ENCODE measurements at places on chromosomes 13 and 19.

GRCh38 chr13:60227158-60227557 is 63.4 kb upstream of the DIAPH3 start:
- DNase-seq, result peak; percentile 8

- DNase-seq, result no peak
These were observed 11.4 kb upstream of the TSPAN16 start for GRCh38 chr19:11284515-11284914.

DNA sequence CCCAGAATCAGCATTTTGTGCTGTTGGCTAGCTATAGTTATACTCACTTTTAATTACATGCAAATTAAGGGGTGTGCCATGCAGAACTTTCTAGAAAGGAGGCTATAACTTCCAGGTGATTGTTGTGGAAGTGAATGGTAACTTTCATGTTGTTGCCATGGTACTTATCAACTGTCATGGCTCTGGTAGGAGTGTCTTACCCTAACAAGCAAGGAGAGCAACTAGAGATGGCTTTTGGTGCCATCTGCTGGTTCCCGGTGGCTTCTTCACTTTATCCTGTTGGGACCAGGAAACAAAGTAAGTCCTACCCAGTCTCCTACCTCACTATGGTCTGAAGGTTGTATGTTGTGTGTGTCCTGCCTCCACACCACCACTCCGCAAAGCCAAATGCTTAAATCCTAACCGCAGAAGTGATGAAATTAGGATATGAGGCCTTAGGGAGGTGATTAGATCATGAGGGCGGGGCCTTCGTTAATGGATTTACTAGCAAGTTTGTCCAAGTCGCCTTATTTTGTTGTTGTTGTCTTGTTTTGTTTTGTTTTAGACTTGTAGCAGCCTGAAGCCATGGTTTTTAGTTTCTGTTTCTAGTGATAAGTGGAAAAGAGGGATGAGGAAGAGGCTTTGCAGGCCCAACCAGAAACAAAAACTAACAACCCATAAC is 22.6 kb downstream of the FBXL12 start:
- DNase-seq, result peak; percentile 87

GRCh38 chr19:31970027-31970461 is 375.4 kb upstream of the ZNF507 start:
- peak; percentile 24 for DNase-seq

- no peak for DNase-seq
These were observed 209.7 kb downstream of the RBM26 start for GRCh38 chr13:79196366-79196765.

GRCh38 chr13:68417801-68418200 is 1187.7 kb upstream of the PCDH9 start:
- no peak for DNase-seq

GRCh38 chr19:18194554-18195238 is 1.7 kb downstream of the MPV17L2 start:
- no peak for DNase-seq

DNA sequence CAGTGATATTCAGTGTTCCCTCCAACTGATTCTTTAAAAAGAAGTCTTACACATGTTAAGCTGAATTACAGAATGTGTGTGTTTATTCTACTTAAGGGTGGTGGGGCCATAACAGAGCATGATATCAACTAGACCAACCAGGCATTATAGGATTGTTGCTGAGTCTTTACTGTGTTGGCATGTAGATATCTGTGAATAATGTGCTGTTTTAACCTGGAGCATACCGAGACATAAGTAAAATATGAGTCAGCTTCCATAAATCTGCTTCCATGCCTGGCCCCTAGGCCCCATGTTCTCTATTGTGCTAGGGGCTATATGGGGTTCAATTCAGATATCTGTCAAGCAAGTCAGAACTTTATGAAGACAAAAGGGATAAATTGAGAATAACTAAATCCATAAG is 295.7 kb downstream of the MTUS2 start:
- DNase-seq, result no peak

DNA sequence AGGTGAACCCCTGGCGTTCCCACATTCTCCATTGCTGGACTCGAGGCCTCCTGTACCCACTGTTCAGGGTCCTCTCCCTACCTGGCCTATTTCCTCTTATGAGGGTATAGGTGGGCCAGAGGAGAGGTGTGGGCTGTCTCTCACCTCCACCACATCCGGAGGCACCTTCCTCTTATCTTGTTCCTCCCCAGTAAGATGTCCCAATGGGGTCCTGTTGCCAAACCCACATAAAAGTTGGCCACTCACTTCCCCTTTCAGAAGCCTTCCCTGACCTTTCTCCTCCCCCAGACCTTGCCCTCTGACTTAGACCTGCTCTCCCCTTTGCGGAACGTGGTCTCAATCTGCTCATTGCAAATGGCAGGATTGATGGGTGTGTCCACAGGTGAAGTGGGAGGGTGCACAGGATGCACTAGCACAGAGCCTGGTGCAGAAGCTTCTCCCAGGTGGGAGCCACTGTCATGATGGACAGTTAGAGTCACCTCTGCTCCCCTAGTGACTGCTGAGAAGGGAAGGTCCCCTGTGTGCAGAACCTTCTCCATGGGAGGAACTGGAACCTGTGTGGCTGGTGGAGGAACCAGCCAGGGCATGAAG is 1.3 kb downstream of the CYP4F3 start:
- DNase-seq, result no peak

DNA sequence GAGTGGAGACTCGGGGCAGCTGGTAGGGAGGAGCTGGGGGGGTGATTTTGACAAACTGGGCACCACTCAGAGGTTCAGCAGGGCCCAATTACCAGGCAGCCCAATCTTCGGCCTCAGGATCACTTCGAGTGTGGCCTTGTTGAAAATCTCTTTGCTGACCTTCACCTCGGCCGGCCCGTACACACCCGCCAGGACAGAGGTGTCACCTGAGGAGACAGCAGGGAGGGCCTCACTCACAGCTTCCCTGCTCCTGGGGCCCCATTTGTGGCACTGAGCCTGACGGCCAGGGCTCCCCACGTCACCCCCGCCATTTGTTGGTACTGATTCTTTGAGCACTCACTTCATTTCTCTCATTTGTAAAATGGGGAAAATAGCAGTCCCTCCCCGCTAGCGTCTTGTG is 4.4 kb downstream of the EXOSC5 start:
- DNase-seq, result no peak

DNA sequence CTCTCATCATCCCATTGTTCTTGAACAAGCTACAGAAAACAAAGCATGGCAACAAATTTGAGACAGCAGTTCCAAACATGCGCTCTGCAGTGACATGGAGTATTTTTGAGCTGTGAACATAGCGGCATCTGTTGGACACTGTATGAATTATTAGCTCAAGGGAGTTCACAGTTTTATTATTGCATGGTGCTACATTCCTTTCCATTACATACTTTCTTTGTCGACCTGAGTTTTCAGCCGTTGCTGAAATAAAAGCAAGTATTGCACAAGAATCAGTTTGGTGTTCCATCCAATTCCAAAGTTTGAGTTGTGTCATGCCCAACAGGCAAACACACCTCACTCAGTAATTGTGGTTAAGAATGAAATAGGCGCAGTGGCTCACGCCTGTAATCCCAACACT is 30.1 kb upstream of the METTL21C start:
- DNase-seq, result peak; percentile 69

- DNase-seq, result peak; percentile 33
These were observed 188.0 kb downstream of the TDRD3 start for GRCh38 chr13:60584976-60585375.

DNA sequence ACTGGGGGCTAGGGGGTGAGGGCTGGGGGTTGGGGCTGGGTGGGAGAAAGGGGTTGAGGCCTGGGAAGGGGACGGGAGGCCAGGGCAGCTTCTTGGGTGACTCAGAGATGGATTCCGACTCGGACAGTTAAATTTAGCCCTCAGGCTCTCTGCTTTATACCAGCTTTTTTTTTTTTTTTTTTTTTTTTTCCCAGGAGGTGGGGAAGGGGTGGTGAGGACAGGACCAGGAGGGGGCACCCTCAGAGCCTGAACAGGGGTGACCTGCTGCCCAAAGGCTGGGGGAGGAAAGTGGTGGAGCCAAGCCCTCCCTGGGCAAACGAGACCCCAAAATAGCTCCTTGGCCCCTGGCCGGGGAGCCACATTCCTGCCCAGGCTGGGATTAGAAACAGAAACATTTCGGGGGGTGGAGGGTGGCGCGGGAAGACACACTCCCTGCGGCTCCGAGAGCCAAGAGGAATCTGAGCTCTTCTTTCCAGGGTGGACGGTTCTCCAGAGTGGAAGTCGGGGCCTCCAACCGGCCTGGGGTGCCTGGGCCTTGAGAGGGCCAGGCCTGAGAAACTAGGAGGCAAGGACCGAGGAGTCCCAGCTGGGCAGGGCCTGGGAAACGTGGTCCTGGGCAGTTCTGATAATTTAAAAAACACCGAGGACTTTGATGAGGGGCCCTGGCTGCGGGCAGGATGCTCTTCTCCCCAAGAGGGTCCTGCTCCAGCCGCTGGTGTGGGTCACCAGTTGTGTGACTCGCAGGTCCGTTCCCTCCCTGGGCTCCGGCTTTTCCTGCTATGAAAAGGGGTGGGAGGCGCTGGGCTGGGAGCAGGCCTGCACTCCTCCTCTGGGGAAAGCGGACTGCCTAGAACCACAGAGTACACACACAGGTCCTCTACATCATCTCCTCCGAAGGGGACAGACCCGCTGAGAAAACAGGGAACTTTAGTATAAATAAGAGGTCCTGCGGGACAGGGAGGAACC is 813 bp upstream of the DMPK start:
- DNase-seq, result peak; percentile 87

- peak; percentile 27 for DNase-seq
These were observed 158.4 kb downstream of the RNF17 start for GRCh38 chr13:24922387-24922744.

GRCh38 chr19:42467183-42467760 is 24.5 kb upstream of the CXCL17 start:
- DNase-seq, result no peak

GRCh38 chr19:2261438-2262172 is 5.4 kb upstream of the JSRP1 start:
- no peak for DNase-seq

DNA sequence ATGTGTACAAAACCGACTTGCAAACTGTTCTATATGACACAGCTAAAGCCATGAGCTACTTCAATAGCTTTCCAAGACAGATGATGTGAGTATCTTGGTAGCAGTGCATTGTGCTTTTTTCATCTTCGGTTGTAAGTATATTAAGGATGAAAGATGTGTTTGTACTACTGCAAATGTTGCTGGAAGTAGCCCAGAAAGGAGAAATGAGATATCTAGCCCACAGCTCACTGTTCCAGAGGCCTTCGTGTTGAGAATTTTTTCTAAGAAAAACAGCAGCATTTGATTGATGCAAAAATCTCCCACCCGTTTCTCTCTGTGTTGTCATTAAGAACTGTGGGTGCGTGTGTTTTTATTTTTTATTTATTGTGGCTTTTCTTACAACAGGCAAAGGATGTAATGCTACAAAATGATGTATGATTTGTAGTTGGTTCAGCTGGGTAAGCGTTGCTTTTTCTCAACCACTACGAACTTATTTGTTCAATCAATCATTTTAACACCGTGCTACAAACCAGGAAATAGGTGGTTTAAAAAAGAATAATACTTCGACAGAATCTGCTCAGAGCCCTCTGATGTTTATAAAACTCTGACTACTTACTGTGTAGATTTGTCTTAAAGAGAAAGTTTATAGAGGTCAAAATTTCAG is 41.6 kb upstream of the RFC3 start:
- no peak for DNase-seq

DNA sequence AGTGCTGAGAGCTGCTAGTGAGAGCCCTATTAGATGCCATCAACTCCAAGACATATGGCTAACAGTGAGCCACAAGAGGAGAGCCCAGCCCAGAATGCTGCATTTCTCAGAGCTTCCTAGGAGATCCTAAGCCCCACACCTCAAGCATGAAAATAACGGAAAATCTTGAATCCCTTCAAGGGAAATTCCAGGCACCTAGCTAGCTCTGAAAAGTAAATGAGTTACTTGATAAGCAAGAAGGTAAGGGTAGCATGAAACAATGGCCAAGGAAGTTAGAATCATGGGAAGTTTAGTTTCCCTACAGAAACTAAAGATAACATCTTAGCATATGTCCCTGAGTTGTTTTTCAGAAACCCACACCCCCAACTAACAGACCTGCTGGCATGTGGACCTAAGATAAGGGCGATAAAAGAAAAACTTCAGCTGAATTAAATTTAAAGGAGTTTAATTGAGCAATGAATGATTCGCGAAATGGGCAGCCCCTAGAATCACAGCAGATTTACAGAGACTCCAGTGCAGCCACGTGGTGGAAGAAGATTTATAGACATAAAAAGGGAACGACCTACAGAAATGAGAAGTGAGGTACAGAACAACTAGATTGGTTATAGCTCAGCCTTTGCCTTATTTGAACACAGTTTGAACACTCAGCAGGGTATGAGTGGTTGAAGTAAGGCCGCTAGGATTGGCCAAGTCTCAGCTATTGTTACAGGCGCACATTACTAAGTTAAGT is 301.3 kb upstream of the DACH1 start:
- no peak for DNase-seq

GRCh38 chr19:37979547-37980082 is 72.6 kb downstream of the SIPA1L3 start:
- DNase-seq, result no peak

- peak; percentile 48 for DNase-seq
These were observed 69.8 kb downstream of the KCNRG start for GRCh38 chr13:50085063-50085462.

GRCh38 chr19:57759096-57759495 is 10.4 kb upstream of the ZNF586 start:
- DNase-seq, result no peak

DNA sequence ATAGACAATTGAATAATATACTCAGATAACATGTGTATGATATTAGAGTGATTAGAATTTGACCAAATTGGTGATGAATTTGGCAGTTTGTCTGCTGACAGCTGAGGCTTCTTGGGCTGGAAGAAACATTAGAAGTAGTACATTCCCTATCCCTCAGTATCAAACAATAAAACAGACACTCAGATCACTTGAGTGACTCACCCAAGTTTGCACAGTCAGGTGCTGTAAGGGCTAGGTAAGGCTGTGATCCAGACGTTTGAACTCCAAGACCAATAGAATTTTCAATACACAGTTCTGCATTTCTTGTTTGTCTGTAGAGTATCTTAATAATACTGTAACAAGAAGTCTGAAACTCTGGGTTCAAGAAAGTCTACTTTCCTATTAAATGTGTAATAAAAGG is 223.5 kb downstream of the POSTN start:
- DNase-seq, result no peak

GRCh38 chr13:98217597-98217996 is 40.5 kb upstream of the RNF113B start:
- DNase-seq, result no peak

DNA sequence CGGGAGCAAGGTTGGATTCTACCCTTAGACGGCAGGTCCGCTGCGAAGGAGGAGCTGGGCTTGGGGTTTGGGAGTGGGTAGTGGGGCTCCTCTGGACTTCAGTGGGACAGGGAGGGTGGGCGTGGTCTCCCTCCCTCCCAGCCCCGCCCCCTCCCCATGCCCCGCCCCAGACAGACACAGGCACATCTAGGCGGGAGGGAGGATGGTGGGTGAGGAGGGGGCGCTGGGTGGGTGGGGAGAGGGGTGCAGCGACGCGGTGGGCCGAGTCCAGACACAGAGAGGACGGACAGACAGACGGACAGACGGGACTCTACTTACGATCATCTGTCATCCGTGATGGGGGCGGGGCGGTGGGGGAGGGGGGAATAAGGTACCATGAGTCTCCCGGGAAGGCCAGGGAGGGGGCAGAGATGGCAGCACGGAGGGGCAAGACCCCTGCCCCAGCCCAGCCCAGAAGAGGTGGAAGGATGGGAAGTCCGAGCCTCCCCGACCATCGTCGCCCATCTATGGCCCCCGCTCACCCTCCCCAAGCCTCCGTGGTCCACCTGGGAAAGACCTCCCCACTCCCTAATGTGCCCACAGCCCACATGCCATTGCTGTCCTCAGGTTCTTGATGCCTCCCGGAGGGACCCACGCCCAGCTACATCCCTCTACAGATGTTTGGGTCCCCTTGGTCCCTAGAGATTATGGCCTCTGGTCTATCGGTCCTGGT is 64.8 kb downstream of the UNC13A start:
- DNase-seq, result no peak
